ENCODE measurements at places on chromosomes 4 and X.

GRCh38 chrX:51155157-51155556 is 177.5 kb upstream of the NUDT10 start:
- DNase-seq = no peak

GRCh38 chrX:41824551-41824950 is 98.8 kb downstream of the CASK start:
- DNase-seq = no peak

DNA sequence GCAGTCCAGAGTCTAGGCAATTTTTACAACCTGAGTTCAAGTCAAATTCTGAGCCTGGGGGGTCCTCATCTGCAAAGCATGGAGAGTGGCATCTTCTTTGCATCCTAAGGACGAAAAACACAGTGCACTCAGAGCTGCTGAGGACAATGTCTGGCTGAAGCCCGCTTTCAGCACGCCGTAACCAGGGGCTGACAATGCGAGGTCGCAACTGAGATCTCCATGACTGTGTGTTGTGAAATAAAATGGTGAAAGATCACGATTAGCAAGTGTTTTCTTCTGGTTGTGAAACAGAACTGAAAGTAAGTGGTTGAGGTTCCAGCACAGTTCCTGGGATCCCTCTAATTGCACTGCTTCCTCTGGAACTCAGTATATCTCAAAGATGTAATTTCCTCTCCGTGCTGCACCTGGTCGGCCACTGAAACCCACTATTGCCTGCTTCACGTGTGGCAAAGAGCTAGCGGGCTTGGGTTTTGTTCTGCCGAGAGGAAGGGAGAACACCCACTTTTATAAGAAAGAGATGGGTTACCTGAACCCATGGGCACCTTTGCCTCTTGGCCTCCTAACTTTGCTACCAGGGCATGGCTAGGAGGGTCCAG is 7.7 kb upstream of the F11 start:
- no peak for DNase-seq

- DNase-seq = no peak
Measured at GRCh38 chr4:52948057-52948423, 85.9 kb downstream of the RASL11B start.

GRCh38 chr4:72286185-72286584 is 254.4 kb downstream of the NPFFR2 start:
- DNase-seq = no peak

Measured in stimulated activated naive CD4-positive, alpha-beta T cell (primary cell).